H7 (cell line): ENCODE measurements at places on chromosomes 2 and 18.
A peak's percentile ranks its signal among the peaks of the same experiment; 100 is the strongest.

- peak; percentile 68 for DNase-seq
Measured at GRCh38 chr2:117850015-117850414, 35.5 kb downstream of the DDX18 start.

GRCh38 chr2:118732432-118732831, 115.0 kb downstream of the EN1 start:
- DNase-seq, result no peak

GRCh38 chr2:41500895-41501294, 546.9 kb upstream of the PKDCC start:
- no peak for DNase-seq

GRCh38 chr18:71371951-71372605, 1083.2 kb downstream of the SOCS6 start:
- no peak for DNase-seq

GRCh38 chr18:37409878-37410277, 155.7 kb downstream of the CELF4 start:
- DNase-seq, result no peak

DNA sequence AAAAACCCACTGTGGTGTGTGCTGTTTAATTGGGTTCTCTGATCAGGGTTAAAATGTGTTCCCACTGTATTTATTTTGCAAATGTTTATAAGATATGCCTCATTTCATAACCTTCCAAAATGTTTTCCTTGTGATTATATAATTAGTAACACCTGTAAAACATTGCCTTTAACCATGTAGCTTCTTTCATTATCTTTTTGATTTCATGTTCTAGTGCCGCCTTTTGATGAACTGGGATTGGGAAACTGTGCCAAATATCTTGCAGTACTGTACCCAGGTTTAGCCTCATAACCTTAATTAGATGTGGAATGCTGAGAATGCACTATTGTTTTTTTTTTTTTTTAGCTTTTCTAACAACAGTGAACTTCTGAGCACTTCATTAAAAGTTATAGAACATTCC, 96.9 kb downstream of the TANC1 start:
- no peak for DNase-seq

GRCh38 chr18:13176847-13177246, 41.7 kb upstream of the LDLRAD4 start:
- no peak for DNase-seq

- DNase-seq, result peak; percentile 47
Measured at GRCh38 chr2:3588084-3588483, 6.8 kb upstream of the COLEC11 start.

DNA sequence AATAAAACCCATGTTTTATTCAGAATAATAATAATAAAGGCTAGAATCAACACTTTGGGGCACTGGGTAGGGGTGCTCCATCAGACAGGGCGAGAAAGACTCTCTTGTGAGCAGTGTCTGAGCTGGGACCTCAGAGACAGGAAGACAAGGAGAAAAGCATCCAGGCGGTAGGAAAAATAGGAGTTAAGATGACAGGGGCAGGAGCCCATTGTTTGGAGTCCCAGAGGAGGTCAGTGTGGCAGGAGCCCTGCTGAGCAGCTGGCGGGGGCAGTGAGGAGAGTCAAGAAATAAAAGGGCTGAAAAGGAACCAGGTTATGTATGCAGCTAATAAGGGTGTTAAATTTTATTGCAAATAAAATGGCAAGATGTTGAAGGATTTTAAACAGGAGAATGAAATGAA, 457.4 kb downstream of the FBXO15 start:
- peak; percentile 32 for DNase-seq

DNA sequence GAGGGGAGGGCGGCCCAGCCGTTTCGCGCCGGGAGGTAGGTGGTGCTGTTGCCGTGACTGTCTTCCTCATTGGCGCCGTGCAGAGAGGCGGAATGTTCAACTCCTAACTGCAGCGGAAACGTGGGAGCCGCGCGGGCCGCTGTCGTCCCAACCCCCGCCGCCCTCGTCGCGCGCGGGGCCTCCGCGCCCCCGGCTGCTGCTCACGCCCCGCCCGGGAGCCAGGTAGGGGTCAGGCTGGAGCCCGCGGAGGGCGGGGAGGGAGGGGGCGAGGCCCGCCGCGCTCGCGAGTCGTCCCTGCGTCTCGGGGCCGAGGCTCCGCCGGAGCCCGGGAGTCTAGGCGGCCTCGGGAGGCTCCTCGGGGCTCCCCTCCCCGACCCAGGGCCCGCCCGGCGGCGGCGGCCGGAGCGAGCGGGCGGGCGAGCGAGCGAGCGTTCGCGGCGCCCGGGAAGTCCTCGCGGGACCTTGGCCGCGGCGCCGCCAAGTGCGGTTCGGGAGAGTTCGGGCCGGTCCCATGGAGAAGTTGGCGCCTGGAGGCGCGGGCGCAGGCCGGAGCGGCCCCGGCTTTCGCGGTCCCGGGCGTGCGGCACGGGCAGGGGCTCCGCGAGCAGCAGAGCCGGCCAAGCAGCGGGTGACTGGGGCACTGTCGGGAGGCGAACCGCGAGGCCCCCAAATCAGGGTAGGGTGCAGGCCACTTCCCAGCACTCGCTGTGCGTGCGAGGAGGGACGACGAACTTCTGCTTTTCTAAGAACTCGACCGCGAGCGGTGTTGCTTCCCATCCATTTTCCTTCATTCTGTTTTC, at the start of gene MAP3K20:
Gene MAP3K20, plus strand, starts transcription at position 66 of the 800 bp plus-strand sequence. CDS start 15,186 bp downstream, outside the sequence.
- DNase-seq, result peak; percentile 84

GRCh38 chr2:217610401-217610814, 392.4 kb downstream of the TNS1 start:
- no peak for DNase-seq

DNA sequence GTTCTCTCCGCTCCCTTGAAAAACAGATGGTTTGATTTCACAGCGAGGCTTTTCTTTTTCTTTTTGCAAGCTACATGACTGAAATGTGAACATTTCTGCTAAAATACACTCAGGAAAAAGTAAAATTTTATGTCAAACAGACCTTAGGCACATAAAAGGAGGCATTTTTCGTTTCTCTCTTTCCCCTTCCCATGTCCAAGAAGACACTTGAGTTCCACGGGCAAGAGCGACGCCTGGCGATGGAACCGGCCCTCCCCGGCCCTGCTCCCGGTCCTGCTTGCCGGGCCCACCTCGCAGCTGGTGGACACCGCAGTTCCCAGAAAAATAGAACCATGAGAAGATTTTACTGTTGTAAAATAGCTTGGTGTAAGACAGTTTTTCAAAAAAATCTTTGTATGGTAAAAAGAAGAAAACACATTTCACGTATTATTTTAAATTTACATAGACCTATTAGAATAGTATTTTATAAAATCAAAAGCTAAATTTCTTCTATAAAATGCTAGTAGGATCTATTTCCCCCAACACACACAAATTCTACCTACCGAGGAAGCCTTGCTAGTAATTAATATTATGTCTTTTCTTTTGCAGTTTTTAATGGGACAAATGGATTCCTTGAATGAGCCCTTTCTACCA, 2.3 kb upstream of the ALKAL2 start:
- DNase-seq, result peak; percentile 89

DNA sequence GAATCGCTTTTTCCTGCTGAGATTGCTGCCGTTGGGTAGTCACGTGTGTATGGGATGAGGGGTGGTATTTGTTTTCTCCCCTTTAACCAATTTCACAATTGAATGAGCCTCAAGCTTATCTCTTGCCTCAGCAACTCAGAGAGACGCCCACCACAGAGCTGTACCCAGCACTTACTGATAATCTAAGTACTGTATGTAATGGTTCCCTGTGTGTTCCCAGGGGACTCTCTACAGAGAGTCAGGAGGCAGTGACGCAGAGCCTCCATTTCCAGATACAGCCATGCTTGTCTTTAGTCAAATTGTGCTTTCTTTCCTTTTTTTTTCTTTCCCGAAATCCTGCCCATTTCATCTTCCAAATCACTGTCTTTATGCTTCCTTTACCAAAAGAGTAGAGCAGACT, 1102.1 kb upstream of the KLHL29 start:
- DNase-seq, result no peak

DNA sequence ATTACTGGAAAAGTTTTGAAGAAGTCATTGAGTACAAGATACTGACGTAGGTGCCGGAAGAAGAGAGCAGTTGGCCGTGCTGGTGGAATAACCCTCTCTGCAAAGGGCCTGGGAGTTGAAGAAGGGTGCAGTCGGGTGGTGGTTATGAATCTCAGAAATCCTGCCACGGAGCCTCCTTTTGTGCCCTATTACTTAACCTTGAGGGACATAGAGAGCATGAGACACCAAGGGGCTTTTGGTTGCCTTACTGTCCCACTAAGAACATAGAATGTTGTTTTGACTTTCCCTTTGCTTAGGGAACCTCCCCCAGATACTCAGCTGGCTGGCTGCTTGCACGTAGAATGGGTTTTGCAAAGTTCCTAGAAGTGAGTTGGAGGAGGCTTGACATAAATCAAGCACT, 1.3 kb upstream of the CD28 start:
- no peak for DNase-seq

DNA sequence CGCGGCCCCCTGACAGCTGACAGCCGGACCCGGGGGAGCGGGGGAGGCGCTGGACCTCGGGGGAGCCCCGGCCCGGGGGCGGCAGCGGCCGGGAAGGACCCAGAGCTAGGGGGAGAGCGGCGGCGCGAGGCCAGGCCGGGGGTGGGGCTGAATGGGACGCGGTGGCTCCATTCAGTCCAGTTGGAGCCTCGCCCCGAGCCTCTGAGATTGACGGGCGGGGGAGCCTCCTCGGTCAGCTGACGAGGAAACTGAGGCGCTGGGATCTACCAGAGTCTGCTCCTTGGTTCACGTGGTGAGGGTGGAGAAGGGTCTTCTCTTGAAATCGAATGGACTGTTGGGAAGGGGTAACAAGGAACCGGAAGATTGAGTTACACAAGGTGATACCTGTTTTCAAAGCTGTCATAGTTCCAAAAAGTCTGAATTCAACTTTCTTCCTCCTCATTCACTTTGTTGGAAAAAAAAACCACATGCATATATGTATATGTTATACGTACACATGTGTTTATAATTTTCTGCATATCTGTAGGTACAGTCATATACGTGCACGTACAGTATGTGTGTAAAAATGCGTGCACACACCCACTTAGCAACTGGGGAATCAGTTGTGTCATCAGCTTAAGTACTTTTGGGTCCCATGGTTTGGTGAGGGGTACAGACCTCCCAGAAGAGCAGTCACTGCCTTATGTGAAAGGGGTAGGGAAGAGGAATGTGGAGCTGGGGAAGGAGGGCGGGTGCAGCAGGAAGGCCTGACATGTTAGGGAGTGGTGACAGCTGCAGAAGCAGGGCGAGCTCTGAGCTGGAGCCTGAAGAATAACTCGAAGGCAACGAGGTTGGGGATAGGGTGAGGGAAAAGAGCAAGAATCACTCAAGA, 628 bp downstream of the PPP1R7 start:
- DNase-seq, result no peak
